COR-L47 (cell line): ENCODE measurements at places on chromosomes 3 and 15.

- no peak for DNase-seq
These were observed 65.2 kb downstream of the SMAD6 start for GRCh38 chr15:66767240-66767659.

- DNase-seq: no peak
These were observed 2.0 kb downstream of the SNRK start for GRCh38 chr3:43288366-43288765.

- DNase-seq: no peak
These were observed 305.3 kb downstream of the SATB1 start for GRCh38 chr3:18119866-18120265.

DNA sequence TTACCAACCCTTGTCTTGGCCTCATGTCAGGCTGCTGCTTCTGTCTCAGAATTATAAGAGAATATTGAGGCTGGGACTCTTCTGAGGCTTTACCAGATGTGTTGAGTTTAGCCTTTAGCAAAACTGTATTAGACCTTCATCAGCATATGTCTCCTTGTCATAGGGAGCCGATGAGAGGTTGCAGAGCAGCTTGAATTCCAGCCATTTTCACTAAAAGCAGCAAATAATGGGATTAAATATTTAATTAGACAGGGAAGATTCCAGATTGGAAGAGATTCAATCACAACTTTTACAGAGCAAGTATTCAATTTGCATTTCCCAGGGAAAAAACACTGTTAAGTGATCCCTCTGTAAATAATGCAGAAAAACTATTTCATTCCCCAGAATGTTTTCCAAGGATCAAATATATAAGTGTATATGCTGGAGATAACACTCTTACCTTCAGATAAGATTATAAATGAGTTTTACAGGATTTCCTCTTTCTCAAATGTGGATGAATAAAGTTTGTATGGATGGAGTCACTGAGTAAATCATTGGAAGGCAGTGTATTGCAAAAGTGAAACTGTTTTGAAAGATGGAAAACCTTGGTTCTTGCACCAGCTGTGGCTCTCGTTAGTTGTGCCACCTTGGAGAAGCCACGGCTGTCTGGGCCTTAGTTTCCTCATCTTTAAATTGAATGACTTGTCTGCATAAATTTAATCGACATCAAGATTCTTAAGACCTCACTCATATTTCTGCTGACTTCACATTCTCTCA, 466.4 kb upstream of the SGO1 start:
- no peak for DNase-seq

DNA sequence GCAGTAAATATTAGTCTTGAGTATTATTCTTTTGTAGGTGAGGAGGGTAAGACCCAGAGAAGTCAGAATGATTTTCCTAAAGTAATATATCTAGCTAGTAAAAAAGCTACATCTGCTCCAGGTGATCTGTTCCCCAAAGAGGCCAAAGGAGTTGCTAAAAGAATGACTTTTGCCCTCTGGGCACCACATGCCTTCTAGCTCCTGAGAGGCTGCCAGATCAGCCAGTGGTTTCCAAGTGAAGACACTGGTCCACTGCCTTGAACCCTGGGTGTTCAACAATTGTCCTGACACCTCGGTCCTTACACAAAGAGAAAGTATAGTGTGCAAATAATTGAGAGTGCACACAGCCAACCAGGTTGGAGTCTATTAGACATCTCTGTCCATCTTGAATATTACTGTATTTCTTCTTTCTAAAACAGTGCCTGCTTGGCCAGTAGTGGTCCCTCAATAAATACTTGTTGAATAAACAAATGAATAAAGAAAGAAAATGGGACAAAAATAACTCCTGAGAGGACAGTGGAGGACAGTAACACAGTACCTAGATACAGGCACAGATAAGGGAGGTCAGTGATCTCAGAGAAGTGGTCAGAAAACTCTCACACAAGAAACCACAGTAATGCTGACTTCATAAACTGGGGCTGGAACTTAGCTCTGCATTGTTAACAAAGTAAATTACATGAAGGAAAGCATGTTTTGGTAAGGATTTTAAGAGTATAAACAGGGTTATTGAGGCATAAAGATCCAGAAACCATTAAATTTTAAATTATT, 56.6 kb upstream of the CSTA start:
- no peak for DNase-seq

DNA sequence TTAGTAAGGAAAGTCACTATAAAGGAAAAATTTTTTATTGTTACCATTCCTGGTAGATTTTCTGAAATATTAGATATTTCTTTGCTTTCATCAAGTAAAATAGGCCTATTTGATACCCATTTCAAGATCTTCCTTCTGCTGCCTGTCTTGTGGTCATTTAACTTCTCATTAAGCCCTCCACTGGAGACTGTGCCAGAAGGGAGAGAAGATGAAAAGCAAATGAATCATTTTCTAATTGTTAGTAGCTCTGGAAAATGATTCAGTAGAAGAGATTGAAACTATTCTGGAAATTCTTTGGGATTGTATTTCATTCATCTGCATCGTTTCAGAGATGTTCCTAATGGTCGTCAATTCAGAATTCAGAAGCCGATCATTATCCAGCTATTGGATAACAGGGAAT, 3.2 kb downstream of the KCTD6 start:
- DNase-seq: no peak
